ENCODE measurements at places on chromosomes 2 and 18.
A peak's percentile ranks its signal among the peaks of the same experiment; 100 is the strongest.

DNA sequence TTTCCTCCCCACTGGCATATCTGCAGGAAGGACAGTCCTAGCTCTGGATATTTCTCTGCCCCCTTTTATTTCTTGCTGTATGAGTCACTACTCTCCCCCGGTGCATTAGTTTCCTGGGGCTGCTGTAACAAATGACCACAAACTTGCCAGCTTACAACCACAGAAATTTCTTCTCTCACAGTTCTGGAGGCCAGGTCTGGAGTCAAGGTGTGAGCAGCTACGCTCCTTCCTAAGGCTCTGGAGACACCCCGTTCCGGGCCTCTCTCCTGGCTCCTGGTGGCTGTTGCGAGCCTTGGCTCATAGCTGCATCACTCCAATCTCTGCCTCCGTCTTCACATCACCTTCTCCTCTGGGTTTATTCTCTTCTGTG is 34.1 kb downstream of the PTPRM start:
- no peaks in the 10 kb centered on the region for H3K36me3 ChIP-seq
- H3K27me3 ChIP-seq: no peaks in the 10 kb centered on the region
- no peak overlapping the region for H3K27ac ChIP-seq
- no peaks in the 10 kb centered on the region for H3K4me1 ChIP-seq
- no peak for DNase-seq

GRCh38 chr18:47418746-47419145 is 167.3 kb upstream of the SKOR2 start:
- DNase-seq: no peak
- H3K27ac ChIP-seq: no peak overlapping the region
- peaks cover 35% of the 10 kb centered on the region for H3K27me3 ChIP-seq
- no peaks in the 10 kb centered on the region for H3K36me3 ChIP-seq
- no peak overlapping the region for H3K4me3 ChIP-seq
- no peaks in the 10 kb centered on the region for H3K4me1 ChIP-seq

GRCh38 chr2:234802071-234802844 is 149.6 kb upstream of the SH3BP4 start:
- peaks cover 2% of the 10 kb centered on the region for H3K27me3 ChIP-seq
- H3K36me3 ChIP-seq: no peaks in the 10 kb centered on the region
- DNase-seq: no peak
- no peak overlapping the region for H3K4me3 ChIP-seq
- H3K4me1 ChIP-seq: no peaks in the 10 kb centered on the region

- no peak overlapping the region for H3K4me3 ChIP-seq
- no peaks in the 10 kb centered on the region for H3K36me3 ChIP-seq
- H3K4me1 ChIP-seq: peaks cover 45% of the 10 kb centered on the region
- peaks cover 13% of the 10 kb centered on the region for H3K27me3 ChIP-seq
- no peak for DNase-seq
- H3K27ac ChIP-seq: peak overlapping the region; percentile 13
Observed at GRCh38 chr2:172252154-172252553, 149.5 kb upstream of the DLX2 start.

GRCh38 chr2:10312437-10312957 is 9.8 kb downstream of the HPCAL1 start:
- no peak for DNase-seq
- no peaks in the 10 kb centered on the region for H3K27me3 ChIP-seq
- H3K4me1 ChIP-seq: no peaks in the 10 kb centered on the region
- H3K27ac ChIP-seq: no peak overlapping the region
- no peaks in the 10 kb centered on the region for H3K36me3 ChIP-seq

- no peak overlapping the region for H3K4me3 ChIP-seq
- H3K36me3 ChIP-seq: no peaks in the 10 kb centered on the region
- H3K27ac ChIP-seq: no peak overlapping the region
- no peak for DNase-seq
- no peaks in the 10 kb centered on the region for H3K4me1 ChIP-seq
- H3K27me3 ChIP-seq: peaks cover 3% of the 10 kb centered on the region
Observed at GRCh38 chr2:72129681-72130340, 17.9 kb downstream of the CYP26B1 start.

GRCh38 chr2:46311651-46312223 is 14.5 kb downstream of the EPAS1 start:
- H3K27ac ChIP-seq: no peak overlapping the region
- H3K4me1 ChIP-seq: peaks cover 18% of the 10 kb centered on the region

- no peaks in the 10 kb centered on the region for H3K27me3 ChIP-seq
- DNase-seq: no peak
- H3K27ac ChIP-seq: no peak overlapping the region
- H3K4me3 ChIP-seq: no peak overlapping the region
Observed at GRCh38 chr2:132953771-132954170, 283.8 kb upstream of the LYPD1 start.

DNA sequence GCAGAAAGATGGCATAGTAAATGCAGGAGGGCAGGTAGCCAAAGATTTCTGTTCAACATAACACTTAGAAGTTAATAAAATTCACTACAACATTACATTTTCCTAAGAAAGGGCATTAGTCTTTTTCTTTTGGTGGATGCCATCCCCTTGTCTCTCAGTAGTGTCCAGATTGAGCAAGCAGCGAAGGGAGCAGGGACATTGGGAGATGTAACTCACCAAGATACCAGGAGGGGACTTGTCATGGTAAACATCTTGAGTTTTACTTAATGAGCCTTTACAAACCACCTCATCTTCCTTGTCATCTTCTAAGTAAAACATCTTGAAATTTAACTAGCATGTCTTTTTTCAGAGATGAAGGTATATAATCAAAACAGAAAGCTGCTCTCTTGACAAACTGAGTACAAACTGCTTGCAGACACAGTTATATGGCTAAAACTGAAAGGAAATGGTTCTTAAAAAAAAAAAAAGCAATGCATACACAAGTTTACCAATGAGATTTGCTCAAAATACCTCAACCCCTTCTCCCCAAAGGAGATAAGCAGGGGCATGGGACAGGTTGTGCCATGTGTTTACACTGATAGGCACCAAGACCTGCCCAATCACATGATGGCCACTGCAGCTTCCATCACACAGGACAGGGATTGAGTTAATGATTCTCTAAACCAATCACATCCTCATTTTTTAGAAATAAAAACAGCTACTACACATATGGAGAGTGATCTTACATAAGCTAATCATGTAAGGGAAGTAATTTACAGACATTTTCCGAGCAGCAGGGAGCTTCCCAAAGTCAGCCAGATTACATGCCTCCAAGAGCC is 30.3 kb downstream of the LPIN2 start:
- peaks cover 18% of the 10 kb centered on the region for H3K36me3 ChIP-seq
- peak; percentile 55 for DNase-seq
- peak overlapping the region; percentile 91 for H3K27ac ChIP-seq
- H3K4me1 ChIP-seq: peaks cover 79% of the 10 kb centered on the region
- no peaks in the 10 kb centered on the region for H3K27me3 ChIP-seq

DNA sequence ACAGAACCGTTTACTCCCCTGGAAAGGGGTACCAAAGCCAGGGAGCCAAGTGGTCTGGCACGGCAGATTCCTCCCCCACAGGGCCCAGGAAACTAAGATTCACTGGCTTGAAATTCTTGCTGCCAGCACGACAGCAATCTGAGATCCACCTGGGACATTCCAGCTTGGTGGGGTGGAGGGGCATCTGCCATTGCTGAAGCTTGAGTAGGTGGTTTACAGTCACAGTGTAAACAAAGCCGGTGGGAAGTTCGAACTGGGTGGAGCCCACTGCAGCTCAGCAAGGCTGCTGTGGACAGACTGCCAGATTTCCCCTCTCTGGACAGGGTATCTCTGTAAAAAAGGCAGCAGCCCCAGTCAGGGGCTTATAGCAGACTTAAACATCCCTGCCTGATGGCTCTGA is 901.7 kb upstream of the LRRTM1 start:
- no peaks in the 10 kb centered on the region for H3K27me3 ChIP-seq
- H3K4me1 ChIP-seq: no peaks in the 10 kb centered on the region
- no peak overlapping the region for H3K4me3 ChIP-seq
- H3K36me3 ChIP-seq: no peaks in the 10 kb centered on the region

DNA sequence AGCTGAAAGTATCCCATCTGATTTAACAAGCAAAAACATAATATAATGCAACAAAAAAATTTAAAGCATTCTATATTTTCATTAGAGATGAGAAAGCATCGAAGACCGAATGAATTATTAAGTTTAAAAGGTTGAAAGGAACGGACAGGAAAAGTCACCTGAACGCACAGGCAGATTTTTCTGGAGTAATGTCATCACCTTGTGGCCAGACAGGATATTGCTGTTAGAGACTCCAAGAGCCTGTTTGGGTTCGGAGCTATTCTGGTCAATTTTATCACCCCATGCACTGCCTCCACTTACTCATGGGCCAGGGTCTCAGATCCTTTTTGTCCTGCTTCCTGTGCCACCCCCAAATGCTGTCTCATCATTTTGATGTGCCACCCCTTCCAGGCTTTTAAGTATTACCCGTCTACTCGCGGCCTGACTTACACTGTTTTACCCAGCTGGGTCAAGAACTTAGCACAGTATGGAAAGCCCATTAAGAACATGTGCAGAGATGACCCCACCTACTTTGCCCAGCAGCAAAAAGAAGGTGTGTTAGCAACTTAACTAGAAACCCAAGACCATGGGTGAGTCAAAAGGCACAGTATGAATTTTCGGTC is 27.3 kb downstream of the GKN2 start:
- no peaks in the 10 kb centered on the region for H3K36me3 ChIP-seq
- peaks cover 30% of the 10 kb centered on the region for H3K27me3 ChIP-seq
- peaks cover 4% of the 10 kb centered on the region for H3K4me1 ChIP-seq
- DNase-seq: peak; percentile 70
- no peak overlapping the region for H3K4me3 ChIP-seq
- no peak overlapping the region for H3K27ac ChIP-seq

GRCh38 chr2:27126252-27126710 is 2.7 kb downstream of the ABHD1 start:
- no peak overlapping the region for H3K27ac ChIP-seq
- DNase-seq: no peak
- peaks cover 11% of the 10 kb centered on the region for H3K27me3 ChIP-seq

DNA sequence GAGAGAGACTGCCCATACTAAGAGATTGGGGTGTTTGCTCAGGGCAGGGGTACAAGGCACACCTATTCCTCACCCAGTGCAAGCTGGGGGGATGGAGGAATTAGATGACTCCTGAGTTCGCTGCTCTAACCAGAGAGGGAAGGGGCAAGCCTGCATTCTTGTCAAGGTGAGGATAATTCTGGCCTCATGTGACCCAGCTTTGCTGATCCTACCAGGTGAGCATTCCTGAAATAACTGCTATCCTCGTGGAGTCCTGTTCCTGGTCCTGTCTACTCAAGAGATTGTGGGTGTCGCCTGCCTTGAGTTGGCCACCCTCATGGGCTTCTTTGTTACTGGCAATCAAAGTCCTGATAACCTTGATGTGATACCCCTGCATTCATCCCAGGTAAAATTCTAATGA is 206.0 kb downstream of the SPP2 start:
- peaks cover 17% of the 10 kb centered on the region for H3K36me3 ChIP-seq
- DNase-seq: no peak
- no peak overlapping the region for H3K27ac ChIP-seq
- peaks cover 2% of the 10 kb centered on the region for H3K27me3 ChIP-seq
- peaks cover 28% of the 10 kb centered on the region for H3K4me1 ChIP-seq

GRCh38 chr2:68237404-68237803 is 14.9 kb downstream of the PPP3R1 start:
- no peak overlapping the region for H3K4me3 ChIP-seq
- peaks cover 51% of the 10 kb centered on the region for H3K4me1 ChIP-seq
- no peaks in the 10 kb centered on the region for H3K27me3 ChIP-seq
- peaks cover 16% of the 10 kb centered on the region for H3K36me3 ChIP-seq
- no peak overlapping the region for H3K27ac ChIP-seq

DNA sequence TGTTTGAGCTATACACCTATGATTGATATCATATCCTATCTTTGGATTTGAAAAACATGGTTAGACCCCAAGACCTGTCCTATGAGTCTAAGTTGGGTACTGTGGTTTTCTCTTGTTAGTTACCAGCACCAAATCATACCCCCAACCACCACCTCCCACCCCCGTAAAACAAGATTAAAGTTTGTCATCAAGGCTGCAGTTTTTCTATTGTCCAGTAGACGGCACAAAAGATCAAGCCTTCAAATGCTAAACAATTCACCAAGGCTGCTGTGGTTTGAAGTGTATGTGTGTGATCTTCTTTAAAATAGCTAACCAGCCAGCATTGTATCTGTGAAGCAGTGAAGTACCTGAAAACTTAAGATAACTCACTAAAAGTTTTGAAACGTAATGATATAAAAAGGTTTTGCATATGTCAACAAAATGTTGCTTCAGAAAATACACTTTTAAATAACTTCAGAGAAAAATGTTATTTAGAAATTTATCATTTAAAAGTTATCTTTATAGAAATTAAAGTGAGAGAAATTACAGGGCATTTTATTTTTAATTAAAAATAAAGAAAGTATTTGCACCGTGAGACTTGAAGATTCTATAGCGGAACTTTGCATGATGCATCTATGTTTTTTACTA is 5.8 kb upstream of the MEIS1 start:
- peaks cover 77% of the 10 kb centered on the region for H3K27me3 ChIP-seq
- no peak overlapping the region for H3K27ac ChIP-seq
- H3K36me3 ChIP-seq: peaks cover 1% of the 10 kb centered on the region
- H3K4me1 ChIP-seq: peaks cover 13% of the 10 kb centered on the region
- no peak for DNase-seq

DNA sequence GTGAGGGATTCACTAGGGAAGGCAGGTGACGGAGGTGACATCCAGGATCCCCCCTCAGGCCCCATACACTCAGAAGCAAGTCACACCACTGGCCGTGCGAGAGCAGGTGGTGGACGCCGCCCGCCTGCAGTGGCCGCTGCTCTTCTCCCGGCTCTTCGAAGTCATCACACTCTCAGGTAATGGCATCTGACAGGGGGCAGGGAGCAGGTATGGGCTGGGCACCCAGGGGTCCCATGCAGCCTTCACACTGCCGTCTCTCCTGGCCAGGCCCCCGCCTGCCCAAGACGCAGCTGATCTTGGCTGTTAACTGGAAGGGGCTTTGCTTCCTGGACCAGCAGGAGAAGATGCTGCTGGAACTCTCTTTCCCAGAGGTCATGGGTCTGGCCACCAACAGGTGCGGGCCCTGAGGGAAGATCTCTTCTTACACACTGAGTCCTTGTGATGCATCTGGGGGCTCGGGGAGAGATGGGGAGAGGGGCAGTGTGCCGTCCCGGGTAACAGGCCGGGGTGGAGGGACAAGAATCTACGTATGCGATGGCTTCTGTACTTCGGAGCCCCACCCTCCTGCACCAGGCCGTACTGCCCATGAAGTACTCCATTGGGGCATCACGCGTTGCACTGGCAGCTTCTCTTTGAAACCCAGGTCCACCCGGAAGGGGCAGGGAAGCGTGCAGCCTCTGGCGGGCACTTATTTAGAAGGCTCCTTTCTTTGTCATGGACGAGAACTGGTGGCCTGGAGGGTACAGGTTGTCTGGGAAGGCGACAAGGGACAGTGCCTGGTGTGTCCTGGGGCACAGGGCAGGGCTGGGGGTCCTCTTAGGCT is 18.8 kb upstream of the GPR17 start:
- H3K27ac ChIP-seq: no peak overlapping the region
- no peak for DNase-seq
- no peak overlapping the region for H3K4me3 ChIP-seq
- H3K4me1 ChIP-seq: no peaks in the 10 kb centered on the region
- no peaks in the 10 kb centered on the region for H3K36me3 ChIP-seq

GRCh38 chr2:116513991-116514390 is 1300.5 kb upstream of the DDX18 start:
- H3K36me3 ChIP-seq: no peaks in the 10 kb centered on the region
- no peaks in the 10 kb centered on the region for H3K27me3 ChIP-seq
- H3K27ac ChIP-seq: no peak overlapping the region
